H4 (cell line): ENCODE measurements at places on chromosomes 2 and 18.

DNA sequence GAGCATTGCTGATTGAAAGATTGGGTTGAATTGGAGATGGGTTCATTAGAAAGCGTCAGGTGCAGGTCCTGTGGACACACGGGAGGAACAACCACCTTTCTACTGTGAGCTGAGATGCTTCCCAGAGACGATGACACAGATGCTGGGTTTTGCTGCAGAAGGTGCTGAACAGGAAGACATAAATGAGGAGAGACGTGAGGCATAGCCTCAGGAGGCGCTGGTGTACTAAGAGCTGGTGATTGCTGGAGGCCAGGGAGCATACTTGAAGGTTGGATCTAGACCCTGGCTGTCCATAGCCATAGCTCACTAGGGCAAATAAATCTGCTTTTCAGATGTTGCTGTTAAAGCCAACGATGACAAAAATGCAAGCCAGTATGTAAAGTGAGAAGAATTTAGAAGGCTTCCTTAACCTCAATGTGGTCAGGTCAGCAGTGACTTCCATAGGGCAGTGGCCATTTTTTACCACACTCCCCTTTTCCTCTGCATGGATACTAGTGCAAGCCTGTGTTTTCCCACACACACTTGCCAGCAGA is 153.7 kb downstream of the SOX11 start:
- no peak for DNase-seq

DNA sequence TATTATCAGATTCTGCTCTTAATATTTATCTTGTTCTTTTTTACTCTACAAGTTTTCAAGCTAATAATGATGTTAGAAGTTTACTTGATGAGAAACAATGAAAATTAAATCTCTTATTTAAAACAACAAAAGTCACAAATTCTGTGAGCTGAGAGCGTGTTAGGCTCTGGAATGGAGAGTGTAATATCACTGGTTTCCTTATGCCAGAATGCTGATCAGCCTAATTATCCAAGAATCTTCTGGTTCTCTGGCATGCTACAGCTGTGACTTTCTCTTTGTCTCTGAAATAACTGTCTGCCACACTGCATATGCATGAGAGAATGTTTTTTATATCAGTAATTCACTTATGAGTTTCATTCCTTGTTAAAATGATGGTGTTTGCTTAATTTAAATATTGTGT is 236.7 kb downstream of the PARD3B start:
- no peak for DNase-seq

DNA sequence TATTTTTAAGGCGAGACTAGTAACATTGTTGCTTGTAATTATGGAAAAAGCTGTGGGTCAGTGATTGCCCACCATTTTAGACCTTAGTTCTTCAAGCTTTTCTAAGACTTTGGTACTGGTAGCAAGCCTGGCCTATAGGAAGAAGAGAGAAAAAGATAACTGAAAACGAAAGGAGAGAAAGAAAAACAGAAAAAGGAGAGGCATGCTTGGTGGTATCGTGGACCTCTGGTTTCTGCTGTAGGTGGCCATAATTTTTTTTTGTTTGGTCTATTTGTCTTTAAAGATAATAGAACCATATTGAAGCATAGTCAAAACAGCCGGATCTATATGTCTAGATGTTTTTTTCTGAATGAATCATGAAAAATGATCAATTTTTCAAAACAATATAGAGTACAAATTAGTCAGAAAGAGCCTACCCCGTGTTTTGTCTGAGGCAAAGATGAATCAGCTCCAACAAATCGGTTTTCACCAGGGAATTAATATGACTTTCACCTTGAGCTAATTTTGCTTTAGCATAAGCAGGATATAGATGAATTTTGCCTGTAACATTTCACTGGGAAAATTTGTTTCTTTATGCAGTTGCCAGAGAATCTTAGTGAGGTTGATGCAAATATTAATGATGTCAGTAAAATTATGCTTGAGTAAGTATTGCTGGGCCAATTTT is 45.7 kb downstream of the CCDC85A start:
- DNase-seq: no peak

DNA sequence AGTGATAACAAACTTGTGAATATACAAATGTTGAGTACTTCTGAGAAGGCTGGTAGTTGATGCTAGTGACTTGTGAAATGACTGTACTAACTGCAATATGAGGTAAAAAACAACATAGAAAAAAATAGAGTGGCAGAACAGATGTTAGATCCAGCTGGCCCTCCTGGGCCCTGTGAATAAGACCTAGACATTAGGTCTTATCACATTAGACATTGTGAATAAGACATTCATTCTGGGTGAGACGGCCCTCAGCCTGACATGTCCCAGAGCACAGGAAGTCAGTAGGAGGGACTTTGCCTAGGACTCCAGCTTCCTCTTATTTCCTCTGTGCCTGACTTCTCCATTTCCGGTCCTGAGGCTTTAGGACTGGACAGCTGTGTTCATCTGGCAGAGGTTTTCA is 22.9 kb downstream of the DOK1 start:
- no peak for DNase-seq
